Fibroblast of skin of right quadriceps (primary cell): ENCODE measurements at places on chromosomes 3 and 15.

DNA sequence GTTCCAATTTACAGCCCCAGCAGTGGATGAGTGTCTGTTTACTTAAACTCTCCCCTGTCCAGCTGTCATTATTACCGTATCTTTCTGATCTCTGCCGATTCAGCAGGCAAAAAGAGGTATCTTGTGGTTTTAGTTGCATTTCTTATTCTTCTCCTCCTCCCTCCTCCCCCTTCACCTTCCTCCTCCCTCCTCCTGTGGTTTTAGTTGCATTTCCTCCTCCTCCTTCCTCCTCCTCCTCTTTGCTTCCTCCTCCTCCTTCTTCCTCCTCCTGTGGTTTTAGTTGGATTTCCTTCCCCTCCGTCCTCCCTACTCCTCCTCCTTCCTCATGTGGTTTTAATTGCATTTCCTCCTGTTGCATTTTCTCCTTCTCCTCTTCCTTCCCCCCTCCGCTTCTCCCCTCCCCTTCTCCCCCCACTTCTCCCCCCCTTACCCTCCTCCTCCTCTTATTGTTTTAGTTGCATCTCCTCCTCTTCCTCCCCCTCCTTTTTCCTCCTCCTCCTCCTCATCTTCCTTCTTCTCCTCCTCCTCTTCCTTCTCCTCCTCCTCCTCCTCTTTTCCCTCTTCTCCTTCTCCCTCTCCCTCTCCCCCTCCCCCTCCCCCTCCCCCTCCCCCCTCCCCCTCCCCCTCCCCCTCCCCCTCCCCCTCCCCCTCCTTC lies 25.3 kb upstream of the VPS33B start:
- no peak for DNase-seq

DNA sequence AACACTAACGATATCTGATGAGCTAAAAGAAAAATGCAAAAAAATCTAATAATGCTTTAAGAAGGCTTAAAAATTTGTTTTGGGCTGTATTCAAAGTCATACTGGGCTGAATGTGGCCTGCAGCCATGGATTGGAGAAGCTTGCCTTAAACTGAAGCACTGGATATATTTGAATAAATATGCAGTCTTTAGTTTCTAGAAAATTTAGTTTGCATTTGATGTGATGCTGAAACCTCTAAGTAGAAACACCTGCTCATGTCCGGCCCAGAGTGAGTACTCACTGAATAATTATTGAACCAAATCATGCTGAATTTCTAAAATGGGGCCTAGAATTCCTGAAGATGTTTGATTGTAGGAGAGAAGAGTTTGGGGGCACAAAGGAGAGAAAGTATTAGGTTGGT lies 43.9 kb downstream of the ABHD5 start:
- no peak for DNase-seq

DNA sequence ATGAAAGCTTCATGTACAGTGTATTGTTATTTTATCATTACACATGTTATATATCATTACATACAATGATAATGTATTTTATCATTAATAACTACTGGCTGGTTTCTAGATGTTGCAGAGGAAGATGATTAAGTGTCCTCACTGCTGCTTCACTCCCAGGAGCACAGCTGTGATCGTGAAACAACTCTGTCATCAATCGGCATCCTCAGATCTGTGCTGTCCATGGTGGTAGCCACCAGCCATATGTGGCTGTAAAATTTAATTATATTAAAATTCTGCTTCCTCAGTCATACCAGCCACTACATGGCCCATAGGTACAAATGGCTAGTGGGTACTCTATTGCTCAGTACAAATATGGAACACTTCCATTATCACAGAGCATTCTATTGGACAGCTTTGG lies 379.4 kb upstream of the CFAP20DC start:
- no peak for DNase-seq

GRCh38 chr3:160885791-160886286 lies 129.8 kb downstream of the PPM1L start:
- DNase-seq, result peak; percentile 82

GRCh38 chr3:197427021-197427420 lies 128.6 kb upstream of the DLG1 start:
- peak; percentile 9 for DNase-seq

DNA sequence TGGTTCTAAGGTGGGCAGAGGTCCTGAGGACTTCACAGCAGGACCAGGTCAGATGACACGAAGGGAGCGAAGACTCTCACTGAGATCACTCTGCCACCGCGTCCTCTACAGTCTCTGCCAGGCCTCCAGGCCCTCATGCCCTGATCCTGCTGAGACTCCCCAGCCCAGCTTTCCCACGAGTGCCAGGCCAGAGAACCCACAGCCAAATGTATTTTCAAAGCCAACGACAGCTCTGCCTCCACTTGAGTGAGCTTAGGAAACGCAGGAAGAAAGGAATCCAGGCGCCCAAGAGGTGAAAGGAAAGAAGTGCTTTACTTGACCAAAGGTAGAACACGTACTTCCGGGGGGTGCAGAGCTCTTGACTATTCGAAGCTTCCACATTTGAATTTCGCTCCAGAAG lies 275.0 kb downstream of the XXYLT1 start:
- DNase-seq, result no peak

- DNase-seq, result no peak
Measured at GRCh38 chr15:25177955-25178801, 223.4 kb downstream of the SNRPN start.

DNA sequence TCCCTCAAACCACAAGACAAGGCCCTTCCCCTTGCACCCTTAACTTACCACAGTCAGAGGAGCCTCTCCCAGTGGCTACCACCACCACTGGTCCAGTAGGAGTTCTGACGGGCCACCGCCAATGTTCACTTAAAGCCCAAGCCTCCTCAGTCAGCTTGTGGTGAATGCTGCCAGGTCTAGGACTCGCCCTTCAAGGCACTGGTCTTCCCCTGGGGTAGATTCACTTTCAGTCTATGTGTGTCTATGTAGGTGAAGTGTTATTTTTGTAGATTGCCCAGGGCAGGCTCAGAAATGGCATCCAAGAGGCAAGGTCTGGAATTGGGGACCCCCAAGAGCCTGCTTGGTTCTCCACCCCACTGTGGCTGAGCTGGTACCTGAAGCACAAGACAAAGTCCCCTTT lies 15.4 kb upstream of the CASR start:
- no peak for DNase-seq

GRCh38 chr3:58899159-58899952 lies 150.5 kb downstream of the CFAP20DC start:
- peak; percentile 13 for DNase-seq

- DNase-seq, result no peak
Measured at GRCh38 chr3:56769116-56769707, 32.5 kb downstream of the ARHGEF3 start.

- no peak for DNase-seq
Measured at GRCh38 chr3:56789076-56789475, 12.7 kb downstream of the ARHGEF3 start.

- no peak for DNase-seq
Measured at GRCh38 chr3:102796804-102797203, 362.0 kb downstream of the ZPLD1 start.

- no peak for DNase-seq
Measured at GRCh38 chr3:141378556-141378955, 10.3 kb downstream of the ZBTB38 start.

DNA sequence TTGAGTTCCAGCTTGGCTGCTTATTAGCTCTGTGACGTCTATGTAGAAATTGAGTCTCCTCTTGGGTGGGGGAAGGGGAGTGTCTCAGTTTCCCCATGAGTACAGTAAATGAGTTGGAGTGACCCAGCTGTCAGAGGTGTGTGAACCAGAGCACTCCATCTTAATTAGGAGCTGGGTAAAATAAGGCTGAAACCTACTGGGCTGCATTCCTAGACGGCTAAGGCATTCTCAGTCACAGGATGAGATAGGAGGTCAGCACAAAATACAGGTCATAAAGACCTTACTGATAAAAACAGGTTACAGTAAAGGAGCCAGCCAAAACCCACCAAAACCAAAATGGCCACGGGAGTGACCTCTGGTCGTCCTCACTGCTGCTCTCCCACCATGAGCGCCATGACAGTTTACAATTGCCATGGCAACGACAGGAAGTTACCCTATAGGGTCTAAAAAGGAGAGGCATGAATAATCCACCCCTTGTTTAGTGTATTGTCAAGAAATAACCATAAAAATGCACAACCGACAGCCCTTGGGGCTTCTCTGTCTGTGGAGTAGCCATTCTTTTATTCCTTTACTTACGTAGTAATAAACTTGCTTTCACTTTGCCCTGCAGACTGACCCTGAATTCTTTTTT lies 222.4 kb downstream of the CACNA2D3 start:
- DNase-seq, result no peak

DNA sequence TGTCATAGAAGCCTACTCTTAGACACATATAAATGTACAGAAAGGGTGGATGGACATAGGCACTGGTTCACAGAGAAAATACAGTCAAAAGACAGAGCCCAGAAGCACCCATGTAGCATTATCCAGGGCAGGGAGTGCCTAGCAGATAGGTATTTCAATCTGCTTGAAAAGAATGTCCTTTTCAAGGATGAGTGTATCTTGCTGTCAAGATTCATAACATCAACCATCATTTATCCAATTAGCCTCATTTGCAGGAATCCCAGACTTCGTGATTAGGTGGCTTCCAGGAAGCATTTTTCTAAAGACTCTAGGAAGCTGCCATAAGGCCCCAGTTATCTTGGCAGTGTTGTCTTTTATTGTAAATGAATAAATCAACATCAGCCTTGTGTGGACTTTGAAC lies 55.6 kb downstream of the SCN11A start:
- DNase-seq, result no peak
